ENCODE measurements at places on chromosomes 11 and 22.

- DNase-seq = no peak
These were observed 9.2 kb upstream of the MAPK1 start for GRCh38 chr22:21876486-21877176.

DNA sequence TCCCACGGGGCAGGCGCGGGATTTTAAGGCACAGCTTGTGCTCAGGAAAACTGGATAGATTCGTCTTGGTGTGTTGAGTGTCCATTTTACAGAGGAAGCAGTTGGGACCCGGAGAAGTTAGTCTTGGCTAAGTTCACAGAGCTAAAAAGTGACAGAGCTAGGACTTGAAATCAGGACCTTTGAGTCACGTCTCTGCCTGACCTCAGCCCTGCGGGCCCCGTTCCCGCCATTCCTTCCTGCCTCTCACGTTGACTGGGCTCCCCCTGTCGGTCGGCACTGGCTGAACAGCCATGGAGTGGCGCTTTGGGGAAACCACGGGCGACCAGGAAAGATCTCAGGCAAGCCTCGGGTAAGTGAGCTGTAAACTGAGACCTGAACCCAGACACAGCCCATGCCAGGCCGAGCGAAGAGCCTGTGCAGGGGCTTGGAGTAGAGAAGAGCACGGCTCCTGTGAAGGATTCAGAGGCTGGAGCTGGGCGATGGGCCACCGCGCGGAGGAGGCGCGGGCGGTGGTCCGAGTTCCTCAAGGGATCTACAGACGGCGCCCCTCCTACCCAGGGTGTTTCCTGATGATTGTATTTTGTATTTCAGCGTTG is 54.1 kb downstream of the WNT11 start:
- peak; percentile 64 for DNase-seq

DNA sequence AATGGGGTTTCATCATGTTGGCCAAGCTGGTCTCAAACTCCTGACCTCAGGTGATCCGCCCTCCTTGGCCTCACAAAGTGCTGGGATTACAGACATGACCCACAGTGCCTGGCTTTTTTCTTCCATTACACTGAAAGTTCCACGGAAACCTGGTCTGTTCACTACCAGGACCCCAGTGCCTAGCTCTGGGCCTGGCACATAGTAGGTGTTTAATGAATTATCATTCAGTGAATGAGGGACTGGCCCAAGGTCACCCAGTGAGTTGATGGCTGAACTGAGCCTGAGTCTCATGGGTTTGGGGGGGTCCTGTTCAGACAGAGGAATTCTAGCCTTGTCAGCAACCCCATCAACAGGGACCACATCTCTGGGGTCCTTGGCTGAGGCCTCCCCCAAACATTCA is 3.1 kb downstream of the C11orf86 start:
- no peak for DNase-seq

DNA sequence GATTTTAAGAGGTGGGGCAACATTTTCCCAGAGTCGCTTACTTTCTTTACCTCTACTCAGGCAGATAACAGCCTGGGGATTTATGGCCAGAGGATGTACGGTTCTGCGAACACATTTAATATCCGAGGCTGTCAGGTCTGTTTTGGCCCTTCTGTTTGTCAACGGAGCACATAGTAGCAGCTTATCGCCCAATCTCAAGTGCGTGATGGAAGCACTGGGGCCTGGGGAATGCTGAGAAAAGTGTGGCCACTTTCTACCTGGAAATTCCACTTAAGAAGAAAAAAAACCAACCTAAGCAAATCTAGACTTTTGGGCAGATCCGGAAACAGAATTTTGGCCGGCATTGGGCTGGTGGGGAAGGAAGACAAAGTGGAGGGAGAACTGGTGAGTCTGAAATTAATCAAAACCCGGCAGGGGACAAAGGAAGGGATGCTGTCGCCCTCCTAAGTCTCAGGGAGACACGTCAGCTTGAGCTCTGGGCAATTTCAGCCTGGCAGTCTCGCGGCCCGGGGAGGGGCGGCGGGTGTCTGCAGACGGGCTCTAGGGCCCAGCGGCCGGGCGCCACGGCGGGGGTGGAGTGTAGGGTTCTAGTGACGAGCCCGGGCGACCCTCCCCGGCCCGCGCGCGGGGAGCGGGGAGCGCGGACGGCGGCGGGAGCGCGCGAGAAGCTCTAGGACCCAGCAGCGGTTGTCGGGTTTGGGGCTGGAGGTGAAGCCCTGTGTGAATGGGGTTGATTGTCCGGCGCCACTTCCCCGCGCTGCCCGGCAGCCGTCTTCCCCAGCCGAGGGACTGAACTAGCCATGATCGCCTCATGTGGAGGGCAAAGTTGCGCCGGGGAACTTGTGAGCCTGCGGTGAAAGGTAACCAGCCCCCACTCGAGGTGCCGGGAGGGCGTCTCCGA is at the start of gene AMOTL1:
AMOTL1 (plus strand) TSS at position 656 of the 901 bp plus-strand sequence; CDS start at position 812, 156 bp downstream.
- DNase-seq = no peak

DNA sequence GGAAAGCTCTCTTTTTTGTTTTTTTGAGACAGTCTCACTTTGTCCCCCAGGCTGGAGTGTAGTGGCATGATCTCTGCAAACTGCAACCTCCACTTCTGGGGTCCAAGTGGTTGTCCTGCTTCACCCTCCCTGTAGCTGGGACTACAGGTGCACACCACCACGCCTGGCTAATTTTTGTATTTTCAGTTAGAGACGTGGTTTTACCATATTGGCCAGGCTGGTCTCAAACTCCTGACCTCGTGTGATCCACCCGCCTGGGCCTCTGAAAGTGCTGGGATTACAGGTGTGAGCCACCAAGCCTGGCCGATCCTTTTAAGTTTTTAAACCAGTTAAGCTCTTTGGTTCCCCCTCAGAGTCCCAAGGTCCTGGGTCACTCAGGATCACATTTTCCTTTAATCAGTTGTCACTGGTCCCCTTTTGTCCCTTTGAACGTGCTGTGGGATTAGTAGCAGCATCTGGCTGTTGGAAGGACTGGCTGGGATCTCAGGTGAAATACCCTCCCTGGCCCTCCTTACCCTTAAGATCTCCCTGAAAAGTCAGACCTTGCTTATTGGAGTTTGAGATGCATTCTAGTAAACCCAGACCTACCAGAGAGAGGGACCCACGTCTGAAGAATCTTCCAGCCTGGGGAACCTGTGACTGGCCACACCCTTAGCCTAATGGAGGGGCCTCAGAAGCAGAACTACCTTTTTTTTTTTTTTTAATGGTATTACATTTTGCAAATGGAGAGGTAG is 8.1 kb downstream of the MALAT1 start:
- DNase-seq = no peak
